Kidney epithelial cell (primary cell): ENCODE measurements at places on chromosomes 2 and 18.

- DNase-seq = no peak
Measured at GRCh38 chr18:3691705-3692104, 241.7 kb downstream of the TGIF1 start.

- DNase-seq = no peak
Measured at GRCh38 chr2:100983684-100984310, 18.3 kb upstream of the RPL31 start.

DNA sequence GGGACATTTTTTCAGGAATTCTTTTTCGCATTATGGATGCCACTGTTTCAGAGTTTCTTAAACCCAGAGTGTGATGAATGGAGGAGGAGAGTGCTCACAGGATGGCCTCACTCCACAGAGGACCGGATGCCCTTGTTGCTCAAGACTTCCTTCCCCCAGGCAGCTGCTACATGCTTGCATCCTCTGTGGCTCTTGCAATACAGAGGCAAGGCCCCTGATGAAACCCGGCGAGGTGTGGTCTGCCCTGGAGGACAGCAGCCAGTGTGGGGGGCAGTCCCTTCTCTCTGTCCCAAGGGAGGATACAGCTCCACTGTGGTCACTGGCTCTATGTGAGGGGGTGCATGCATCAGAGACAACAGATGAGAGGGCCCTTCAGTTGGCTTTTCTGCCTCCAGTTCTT lies 109.6 kb downstream of the SH3RF3 start:
- DNase-seq = no peak

- no peak for DNase-seq
Measured at GRCh38 chr2:239285071-239285931, 115.5 kb downstream of the HDAC4 start.

GRCh38 chr18:34976123-34976522 lies 65.1 kb upstream of the MAPRE2 start:
- DNase-seq = no peak

GRCh38 chr2:185990861-185991525 lies 252.4 kb downstream of the FSIP2 start:
- no peak for DNase-seq

GRCh38 chr2:17133052-17133671 lies 385.1 kb downstream of the RAD51AP2 start:
- no peak for DNase-seq

DNA sequence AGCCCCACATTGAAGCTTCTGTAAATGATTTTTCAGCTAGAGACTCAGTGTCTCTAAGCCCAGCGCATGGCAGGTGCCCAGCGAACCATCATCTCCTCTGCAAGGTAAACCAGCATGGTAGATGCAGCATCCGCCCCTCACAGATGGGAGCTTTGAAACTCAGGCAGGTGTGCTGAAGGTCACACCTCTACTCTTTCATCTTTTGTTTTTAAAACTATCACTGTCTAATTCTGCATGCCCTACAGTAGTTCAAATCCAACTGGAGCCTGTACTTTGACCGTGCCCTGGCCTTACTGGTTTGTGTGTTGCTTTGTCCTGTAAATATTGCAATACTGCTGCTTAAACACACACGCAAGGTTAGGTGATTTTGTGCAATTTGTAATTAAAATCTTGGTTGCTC lies 831.1 kb downstream of the GALR1 start:
- no peak for DNase-seq

- DNase-seq = no peak
Measured at GRCh38 chr2:107132070-107132469, 246.1 kb upstream of the ST6GAL2 start.

DNA sequence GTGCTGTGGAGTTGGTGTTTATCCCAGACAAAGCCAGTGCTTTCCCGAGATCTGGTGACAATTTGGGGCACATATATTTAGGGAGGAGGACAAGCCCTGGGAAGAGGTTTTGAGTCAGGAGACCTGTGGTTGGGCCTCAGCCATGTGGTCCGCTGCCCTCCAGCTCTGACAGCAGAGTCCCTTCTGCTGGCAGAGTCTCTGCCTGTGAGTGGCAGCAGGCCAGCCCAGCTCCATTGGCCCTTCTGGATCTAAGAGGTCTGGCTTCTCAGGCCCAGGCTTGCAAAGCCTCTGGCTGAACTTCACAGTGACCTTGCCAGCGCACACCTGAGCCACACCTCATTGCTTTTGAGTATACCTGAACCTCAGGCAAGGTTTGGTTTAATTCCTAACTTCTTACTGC lies 115.3 kb downstream of the BCL2L11 start:
- no peak for DNase-seq

DNA sequence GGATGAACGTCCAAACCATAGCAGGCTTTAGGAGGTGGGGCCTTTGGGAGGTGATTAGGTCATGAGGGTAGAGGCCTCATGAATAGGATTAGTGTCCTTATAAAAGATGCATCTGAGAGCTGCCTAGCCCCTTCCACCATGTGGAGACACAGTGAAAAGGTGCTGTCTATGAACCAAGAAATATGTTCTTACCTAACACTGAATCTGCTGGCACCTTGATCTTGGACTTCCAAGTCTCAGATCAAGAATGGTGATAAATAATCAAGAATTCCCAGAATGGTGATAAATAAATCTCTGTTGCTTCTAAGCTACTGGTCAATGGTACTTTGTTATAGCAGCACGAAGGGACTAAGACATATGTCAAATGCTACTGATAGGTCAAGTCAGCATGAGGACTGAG lies 15.1 kb upstream of the DYTN start:
- no peak for DNase-seq
